Retina (tissue), 1 donor: ENCODE measurements at places on chromosomes 4 and X.

- no peak for DNase-seq
Observed at GRCh38 chr4:113383111-113383785, 333.8 kb downstream of the ANK2 start.

GRCh38 chr4:154602404-154603020 lies 9.9 kb downstream of the FGG start:
- no peak for DNase-seq

GRCh38 chr4:13117185-13117584 lies 367.0 kb downstream of the RAB28 start:
- no peak for DNase-seq

- no peak for DNase-seq
Observed at GRCh38 chrX:72358313-72358712, 52.6 kb upstream of the CITED1 start.

GRCh38 chr4:151933122-151933827 lies 172.5 kb upstream of the GATB start:
- DNase-seq: no peak

- DNase-seq: no peak
Observed at GRCh38 chr4:5096261-5096660, 45.0 kb downstream of the STK32B start.

- no peak for DNase-seq
Observed at GRCh38 chr4:152578670-152579069, 42.8 kb upstream of the FBXW7 start.

DNA sequence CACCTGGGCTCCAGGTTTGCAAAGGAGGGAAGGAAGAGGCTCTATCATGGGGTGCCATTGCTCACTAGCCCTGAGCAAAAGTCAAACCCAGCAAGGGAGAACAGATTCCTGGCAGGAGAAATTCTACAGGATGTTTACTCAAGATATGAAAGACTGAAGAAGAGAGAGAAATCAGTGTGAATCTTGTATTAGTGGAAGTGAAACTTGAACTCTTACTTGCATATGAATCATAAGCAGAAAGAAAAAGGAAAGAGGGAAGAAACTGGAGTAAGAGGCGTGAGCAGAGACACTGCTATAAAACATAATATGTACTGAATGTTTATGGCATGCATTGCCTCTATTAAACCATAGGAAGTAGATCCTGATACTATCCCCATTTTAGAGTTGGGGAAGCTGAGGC lies 60.9 kb downstream of the C4orf46 start:
- no peak for DNase-seq

GRCh38 chrX:17292111-17292527 lies 82.9 kb upstream of the NHS start:
- DNase-seq: no peak

- DNase-seq: peak; percentile 40
Observed at GRCh38 chr4:145956288-145956890, 17.8 kb upstream of the ZNF827 start.

DNA sequence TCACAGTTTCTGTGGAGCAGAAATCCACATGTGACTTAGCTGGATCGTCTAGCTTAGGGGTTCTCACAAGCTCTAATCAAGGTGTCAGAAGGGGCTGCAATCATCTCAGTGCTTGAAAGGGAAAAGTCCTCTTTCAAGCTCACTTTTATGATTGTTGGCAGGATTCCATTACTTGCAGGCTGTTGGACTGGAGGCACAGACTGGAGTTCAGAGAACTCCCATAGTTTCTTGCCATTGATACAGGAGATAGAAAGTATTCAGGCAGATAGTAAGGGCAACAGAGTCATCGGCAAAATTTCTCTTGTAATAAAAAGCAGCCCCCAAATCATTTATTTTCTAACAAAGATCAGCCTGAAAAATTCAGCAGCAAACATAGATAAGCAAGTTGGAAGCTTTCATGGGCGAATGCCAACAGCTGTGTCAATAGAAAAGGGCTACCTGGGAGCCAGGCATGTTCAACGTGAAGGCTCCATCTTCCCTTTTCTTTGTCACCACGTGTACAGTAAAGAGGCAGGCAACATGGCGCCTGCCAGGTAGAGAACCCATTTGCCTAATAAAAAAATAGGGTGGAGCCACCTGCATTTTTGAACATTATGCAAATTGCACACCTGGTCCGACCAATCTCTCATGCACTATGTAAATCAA lies 64.4 kb downstream of the CXCL13 start:
- no peak for DNase-seq

- DNase-seq: no peak
Observed at GRCh38 chr4:43690116-43690515, 758.5 kb downstream of the KCTD8 start.

DNA sequence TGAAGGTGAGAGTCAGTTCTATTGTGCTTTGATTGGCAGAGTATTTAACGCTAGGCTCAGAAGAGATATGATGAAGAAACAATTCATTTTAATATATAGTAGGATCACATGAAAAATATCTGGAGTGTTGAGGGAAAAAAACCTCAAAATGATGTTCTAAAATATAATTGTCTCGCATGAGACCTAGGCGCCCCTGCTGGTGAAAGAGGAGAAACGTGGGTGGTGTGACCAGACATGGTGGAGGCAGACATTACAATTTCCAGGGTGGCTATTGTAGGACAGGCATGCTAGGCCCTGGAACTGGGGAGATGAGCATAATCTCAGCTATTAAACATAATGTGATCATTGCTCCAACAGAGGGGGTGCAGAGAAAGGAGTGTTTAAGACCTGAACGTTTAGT lies 210.0 kb downstream of the HS3ST1 start:
- no peak for DNase-seq

DNA sequence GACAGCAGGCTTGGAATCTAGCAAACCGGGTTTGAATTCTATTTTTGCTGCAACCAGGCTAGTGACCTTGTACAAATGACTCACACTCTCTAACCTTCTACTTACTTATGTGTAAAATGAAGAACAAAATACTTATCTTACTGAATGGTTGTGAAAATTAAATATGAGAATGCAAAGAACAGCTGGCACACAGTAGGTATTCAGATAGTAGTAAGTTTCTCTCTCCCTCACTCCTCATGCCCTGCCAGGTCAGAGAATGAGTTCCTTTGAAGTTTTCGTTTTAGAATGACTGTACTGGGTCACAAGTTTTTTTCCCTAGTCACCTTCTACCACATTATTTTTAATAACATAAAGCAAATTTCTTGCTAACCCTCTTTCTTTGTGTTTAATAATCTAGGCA lies 33.0 kb downstream of the CISD2 start:
- DNase-seq: no peak

GRCh38 chr4:17027495-17027894 lies 129.1 kb upstream of the LDB2 start:
- no peak for DNase-seq

DNA sequence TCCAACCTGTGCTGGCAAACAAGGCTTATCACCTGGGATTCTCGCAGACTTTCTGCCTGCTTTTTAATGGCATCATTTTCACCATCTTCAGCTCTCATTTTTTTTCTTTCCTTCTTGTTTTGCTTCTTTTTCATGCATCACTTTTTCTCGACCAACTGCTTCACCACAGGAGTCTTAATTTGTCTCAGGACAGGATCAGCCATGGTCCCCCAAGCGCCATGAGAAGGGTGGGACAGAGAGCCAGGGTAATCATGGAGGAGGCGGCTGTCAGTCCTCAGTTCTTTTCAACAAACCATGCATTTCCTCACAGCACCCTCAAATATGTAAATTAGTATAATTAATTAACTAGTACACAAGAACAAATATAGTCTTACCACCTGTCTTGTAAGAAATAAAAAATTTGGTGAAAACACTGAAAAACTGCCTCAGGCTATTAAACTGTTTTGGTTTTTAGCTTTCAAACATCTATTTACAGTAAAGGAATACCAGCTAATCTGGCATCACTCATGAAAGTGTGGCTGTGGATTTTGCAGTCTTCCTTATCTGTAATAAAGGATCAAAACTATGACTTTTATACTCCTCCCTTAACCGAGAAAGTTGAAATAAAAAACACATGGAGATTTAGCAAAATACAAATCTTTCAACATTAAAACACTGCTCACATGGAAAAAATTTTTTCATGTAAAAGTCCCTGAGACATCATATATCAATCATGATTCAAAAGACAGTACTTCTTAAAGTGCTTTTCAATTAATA lies 19.1 kb downstream of the EIF4E start:
- no peak for DNase-seq

GRCh38 chr4:170139764-170140163 lies 50.0 kb upstream of the AADAT start:
- no peak for DNase-seq

DNA sequence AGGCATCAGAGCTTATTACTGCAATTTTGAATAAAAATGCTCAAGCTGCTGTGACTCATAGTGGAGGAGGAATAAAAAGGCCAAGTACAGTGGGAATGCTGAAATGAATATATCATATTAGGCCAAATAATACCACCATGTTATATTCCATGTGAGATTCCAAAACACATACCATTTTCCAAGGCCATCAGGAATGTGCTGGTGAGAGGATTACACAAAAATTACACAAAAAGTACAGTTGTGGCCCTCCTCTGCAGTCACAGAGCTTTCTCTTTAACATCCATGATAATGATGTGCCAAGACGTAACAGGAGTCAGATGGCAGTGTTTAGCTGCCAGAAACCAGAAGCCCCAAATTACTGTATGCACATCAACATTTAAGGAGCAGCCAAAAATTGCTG lies 153.5 kb downstream of the PCDH18 start:
- no peak for DNase-seq

DNA sequence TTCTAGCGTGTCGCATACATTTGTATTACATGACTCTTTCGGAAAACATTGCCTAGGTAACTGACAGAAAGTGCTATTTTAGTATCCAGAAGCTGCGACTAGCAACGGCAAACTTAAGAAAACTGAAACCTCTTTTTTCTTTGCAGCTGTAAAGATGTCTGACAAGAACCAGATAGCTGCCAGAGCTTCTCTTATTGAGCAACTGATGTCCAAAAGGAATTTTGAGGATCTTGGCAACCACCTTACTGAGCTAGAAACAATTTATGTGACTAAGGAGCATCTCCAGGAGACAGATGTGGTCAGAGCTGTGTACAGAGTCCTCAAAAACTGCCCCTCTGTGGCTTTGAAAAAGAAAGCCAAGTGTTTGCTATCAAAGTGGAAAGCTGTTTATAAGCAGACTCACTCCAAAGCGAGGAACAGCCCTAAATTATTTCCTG lies 9.4 kb downstream of the TCEANC start:
- DNase-seq: no peak

GRCh38 chr4:28834120-28834519 lies 1886.0 kb upstream of the PCDH7 start:
- DNase-seq: no peak

DNA sequence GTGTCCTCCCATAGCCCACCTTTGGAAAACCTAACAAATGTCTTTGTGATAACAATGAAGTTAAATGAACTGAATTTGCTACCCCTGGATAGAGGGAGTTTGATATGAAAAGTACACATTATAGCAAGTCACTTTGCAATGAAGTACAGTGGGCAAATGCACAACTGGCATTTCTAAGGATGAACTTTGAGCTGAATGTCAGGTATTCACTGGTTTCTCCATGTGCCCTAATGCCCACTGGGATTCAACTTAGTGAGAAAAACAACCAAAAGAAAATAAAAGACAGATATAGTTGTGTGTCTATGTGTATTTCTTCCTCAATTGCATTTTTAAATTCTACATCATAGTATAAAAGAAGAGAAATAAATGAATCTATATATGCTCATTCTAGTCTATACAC lies 51.0 kb downstream of the PAPSS1 start:
- DNase-seq: no peak

DNA sequence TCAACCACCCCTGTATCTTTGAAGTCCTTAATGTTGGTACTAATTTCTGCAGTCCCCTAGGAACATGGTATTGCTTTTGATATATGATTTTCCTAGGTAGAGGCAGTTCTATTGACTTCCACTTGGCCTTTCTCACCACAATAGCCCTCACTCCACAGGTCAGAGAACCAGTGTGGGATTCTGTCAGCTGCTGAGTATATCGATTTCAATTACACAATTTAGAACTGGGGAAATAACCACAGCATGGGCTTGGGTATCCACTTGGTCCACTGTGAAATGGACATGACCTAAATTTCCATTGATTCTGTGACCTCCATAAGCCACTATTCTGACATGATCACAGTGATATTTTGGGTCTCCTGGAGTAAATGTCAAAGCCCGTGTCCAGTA lies 62.3 kb downstream of the KANTR start:
- no peak for DNase-seq

- DNase-seq: no peak
Observed at GRCh38 chr4:129359461-129359860, 263.5 kb downstream of the C4orf33 start.

DNA sequence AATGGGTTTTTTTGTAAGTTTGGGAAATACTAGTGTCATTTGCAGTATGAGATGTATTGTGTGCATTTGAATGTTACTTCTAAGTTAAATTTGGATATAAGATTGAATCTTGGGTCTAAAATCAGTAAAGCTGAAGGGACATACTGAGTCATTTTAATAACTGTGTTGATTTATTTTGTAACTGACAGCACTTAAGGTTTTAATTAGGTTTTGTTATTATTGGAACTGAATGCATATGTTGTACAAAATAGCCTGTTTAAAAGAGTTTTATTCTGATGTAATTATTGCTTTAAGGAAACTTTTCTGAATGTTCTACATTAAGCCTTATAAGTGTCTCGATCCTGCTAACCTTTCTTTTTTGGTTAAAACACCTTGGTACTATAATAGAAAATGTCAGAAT lies 396.6 kb downstream of the MAPK10 start:
- DNase-seq: no peak

DNA sequence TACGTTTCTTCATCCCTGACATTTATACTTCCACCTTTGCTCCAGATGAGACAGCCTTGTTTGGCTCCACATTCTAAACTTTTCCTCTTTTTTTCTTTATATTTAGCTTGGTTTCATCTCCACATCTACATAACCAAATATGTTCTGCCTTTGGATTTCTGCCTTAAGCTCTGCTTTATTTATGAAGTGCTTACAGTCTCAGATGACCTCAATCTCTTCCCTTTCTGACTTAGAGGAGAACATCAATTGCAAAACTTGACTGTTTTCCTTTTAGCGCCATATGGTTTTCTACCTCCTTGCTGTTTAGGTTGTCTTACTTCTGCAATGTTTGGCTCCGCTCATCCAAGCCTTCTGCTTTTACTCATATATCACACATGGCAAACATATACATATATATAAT lies 7.5 kb downstream of the ASB5 start:
- no peak for DNase-seq

DNA sequence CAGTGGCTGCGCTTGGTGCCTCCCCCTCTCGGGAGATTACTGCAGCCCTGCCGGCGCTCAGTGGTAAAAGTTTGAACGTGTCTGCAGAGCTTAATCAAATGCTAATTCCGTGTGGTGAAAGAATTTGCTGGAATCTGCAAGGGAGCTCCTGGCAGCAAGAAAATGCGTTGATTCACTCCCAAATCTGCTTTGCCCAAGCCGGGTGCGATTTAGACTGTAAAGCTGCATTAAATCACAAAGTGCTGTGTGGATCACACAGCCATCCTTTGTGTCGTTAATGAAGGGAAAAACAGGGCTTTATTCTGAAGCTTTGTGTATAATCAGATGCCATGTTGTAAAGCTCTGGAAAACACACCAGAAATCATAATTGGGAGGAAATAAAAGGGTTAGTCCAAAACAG lies 444.1 kb downstream of the BCOR start:
- DNase-seq: no peak
